ENCODE measurements at places on chromosomes 2 and 18. TPM values are rescaled to one million over a fixed set of nuclear protein-coding genes. Genes with fewer than 3 reads are reported as not detected.

- no peak overlapping the region for H3K27ac ChIP-seq
- H3K4me3 ChIP-seq, result no peak overlapping the region
- no peaks in the 10 kb centered on the region for H3K27me3 ChIP-seq
- no peak for DNase-seq
These were observed 140.9 kb downstream of the TCF4 start for GRCh38 chr18:55446996-55447671.

DNA sequence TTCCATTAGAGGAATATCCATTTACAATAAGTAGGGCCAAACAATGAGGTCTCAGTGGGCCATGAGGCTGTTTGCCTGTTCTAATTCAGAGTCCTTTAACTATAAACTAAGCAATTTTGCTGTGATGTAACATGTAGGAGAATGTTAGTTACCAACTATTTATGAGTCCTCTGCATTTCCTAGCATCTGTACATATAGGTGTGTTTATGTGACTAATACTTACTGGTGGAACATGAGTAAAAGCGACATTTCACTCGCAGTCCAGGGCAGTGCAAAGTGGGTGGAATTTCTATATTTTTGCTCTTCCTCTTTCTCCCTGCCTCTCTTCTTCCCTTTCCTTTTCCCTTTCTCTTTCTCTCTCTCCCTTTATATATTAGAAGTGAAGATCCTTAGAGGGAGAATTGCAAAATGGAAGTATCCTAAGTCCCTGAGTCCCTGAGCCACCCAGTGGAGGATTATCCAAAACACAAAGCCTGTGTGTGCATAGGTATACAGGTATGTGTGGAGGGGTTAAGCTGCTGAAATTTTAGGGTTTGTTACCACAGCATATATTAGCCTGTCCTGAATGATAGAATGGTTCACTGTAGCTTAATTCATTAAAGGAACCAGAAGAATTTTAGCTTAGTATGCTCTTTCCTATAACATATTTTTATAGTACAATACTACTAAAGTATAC lies 487.0 kb upstream of the FANCL start:
- H3K4me1 ChIP-seq, result no peaks in the 10 kb centered on the region
- H3K27ac ChIP-seq, result no peak overlapping the region
- no peaks in the 10 kb centered on the region for H3K36me3 ChIP-seq
- H3K27me3 ChIP-seq, result no peaks in the 10 kb centered on the region
- DNase-seq, result no peak

- no peak for DNase-seq
- H3K4me1 ChIP-seq, result peaks cover 6% of the 10 kb centered on the region
- peaks cover 16% of the 10 kb centered on the region for H3K27me3 ChIP-seq
- H3K4me3 ChIP-seq, result no peak overlapping the region
- H3K27ac ChIP-seq, result no peak overlapping the region
- H3K36me3 ChIP-seq, result no peaks in the 10 kb centered on the region
These were observed 18.3 kb upstream of the ANKRD53 start for GRCh38 chr2:70959851-70960832.

DNA sequence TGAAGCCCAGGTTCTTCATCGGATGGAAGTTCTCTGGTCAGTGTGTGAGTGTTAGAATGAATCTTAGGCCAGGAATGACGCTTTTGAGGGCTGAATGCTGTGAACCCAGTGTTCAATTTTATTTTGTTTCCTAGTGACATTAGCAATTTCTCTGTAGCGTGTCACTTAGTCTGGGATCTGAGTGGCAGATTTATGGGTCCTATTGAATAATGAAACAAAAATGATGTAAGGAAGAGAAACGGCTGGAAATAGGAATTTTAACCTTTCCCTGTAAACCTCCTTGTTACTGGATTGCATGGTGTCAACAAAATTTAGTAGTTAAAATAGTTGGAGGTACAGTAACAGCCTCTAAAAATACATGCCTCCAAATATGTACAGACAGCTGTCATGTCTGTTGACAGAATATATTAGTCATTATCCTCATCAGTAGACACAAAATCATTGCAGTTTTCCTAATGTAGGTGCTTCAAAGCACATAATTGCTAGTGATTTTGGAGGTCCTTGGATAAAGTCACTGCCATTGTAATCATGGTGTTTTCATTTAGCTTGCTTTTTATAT lies 223.8 kb upstream of the SPRED2 start:
- no peak for DNase-seq
- no peak overlapping the region for H3K4me3 ChIP-seq
- H3K27me3 ChIP-seq, result no peaks in the 10 kb centered on the region
- no peaks in the 10 kb centered on the region for H3K36me3 ChIP-seq
- no peaks in the 10 kb centered on the region for H3K4me1 ChIP-seq
- no peak overlapping the region for H3K27ac ChIP-seq

DNA sequence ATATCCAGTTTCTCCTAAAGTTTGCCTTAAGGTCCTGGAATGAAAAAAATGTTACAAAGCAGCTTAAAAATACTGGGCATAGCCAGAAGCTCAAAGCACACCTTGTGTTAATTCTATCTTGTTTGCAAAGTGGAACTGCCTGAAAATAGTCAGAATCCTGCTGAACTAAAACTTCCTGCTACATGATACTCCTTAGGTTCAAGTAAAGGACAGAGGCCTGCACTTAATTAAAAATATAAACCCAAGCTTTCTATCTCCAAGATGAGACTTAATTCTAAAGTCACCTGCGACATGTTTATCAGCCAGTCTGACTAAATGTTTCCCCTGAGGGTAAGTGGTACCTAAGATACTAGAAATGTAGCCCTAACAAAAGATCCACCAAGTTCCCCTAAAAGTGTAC lies 103.4 kb downstream of the CHST9 start:
- no peaks in the 10 kb centered on the region for H3K4me1 ChIP-seq
- H3K4me3 ChIP-seq, result no peak overlapping the region
- no peak overlapping the region for H3K27ac ChIP-seq
- H3K27me3 ChIP-seq, result no peaks in the 10 kb centered on the region
- DNase-seq, result no peak
- no peaks in the 10 kb centered on the region for H3K36me3 ChIP-seq

- H3K36me3 ChIP-seq, result no peaks in the 10 kb centered on the region
- DNase-seq, result no peak
- no peaks in the 10 kb centered on the region for H3K4me1 ChIP-seq
- H3K27ac ChIP-seq, result no peak overlapping the region
These were observed 13.3 kb upstream of the PPP4R1 start for GRCh38 chr18:9627642-9628041.

DNA sequence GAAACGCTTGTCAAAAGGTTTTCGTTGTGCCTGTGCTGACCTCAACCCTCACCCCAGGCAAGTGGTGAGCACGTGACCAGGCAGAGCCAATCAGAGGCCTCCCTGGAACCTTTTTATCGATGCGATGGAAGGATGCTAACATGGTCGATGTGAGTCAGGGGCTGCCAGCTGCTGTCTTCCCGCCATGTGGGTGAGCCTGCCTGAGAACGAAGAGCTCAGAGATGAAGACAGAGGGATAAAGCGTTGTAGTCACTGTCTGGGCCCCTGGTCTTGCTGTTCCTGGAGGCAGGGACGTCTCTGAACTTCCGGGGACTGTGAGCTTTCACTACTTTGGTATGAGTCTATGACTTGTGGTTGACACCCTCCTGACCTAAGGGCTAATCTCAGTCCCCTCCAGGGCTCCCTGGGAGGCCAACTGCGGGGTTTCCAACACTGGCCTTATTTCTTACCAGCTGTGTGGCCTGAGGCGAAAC lies 18.6 kb downstream of the DNMT3A start:
- H3K36me3 ChIP-seq, result no peaks in the 10 kb centered on the region
- H3K27me3 ChIP-seq, result no peaks in the 10 kb centered on the region

DNA sequence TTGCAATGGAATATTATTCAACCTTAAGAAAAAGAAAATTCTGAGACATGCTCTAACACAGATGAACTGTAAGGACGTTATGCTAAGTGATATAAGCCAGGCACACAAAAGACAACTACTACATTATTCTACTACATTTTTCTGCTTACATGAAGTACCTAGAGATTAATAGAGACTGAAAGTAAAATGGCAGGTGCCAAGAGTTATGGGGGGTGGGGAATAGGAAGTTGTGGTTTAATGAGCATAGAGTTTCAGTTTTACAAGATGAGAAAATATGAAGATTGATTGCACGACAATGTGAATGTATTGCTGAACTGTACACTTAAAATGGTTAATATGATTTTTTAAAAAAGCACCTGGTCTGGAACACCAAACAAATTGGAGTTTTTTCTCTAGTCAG lies 1231.6 kb upstream of the DDX18 start:
- H3K27ac ChIP-seq, result no peak overlapping the region
- H3K36me3 ChIP-seq, result no peaks in the 10 kb centered on the region
- H3K4me1 ChIP-seq, result no peaks in the 10 kb centered on the region

Gene ADAM23
- 0.98 TPM for total RNA-seq

- no peaks in the 10 kb centered on the region for H3K4me1 ChIP-seq
- H3K27ac ChIP-seq, result no peak overlapping the region
- DNase-seq, result no peak
- no peak overlapping the region for H3K4me3 ChIP-seq
- H3K36me3 ChIP-seq, result no peaks in the 10 kb centered on the region
- H3K27me3 ChIP-seq, result no peaks in the 10 kb centered on the region
These were observed 45.4 kb upstream of the PPP4R1 start for GRCh38 chr18:9659499-9660375.

GRCh38 chr2:22600156-22600555 lies 784.8 kb upstream of the KLHL29 start:
- H3K36me3 ChIP-seq, result no peaks in the 10 kb centered on the region
- H3K27ac ChIP-seq, result no peak overlapping the region
- H3K4me1 ChIP-seq, result no peaks in the 10 kb centered on the region
- H3K27me3 ChIP-seq, result no peaks in the 10 kb centered on the region
- no peak for DNase-seq

Gene PKDCC
- 0.28 TPM for total RNA-seq

Gene ATP6V1B1
- total RNA-seq, result not detected

- H3K27ac ChIP-seq, result no peak overlapping the region
- H3K36me3 ChIP-seq, result no peaks in the 10 kb centered on the region
- H3K27me3 ChIP-seq, result no peaks in the 10 kb centered on the region
- no peaks in the 10 kb centered on the region for H3K4me1 ChIP-seq
- DNase-seq, result no peak
These were observed 117.2 kb downstream of the CTNNA2 start for GRCh38 chr2:79630060-79630459.

GRCh38 chr2:127205218-127206125 lies 14.6 kb downstream of the CYP27C1 start:
- H3K4me1 ChIP-seq, result no peaks in the 10 kb centered on the region
- no peak overlapping the region for H3K27ac ChIP-seq
- no peaks in the 10 kb centered on the region for H3K36me3 ChIP-seq
- H3K4me3 ChIP-seq, result no peak overlapping the region
- no peaks in the 10 kb centered on the region for H3K27me3 ChIP-seq

- H3K27me3 ChIP-seq, result no peaks in the 10 kb centered on the region
- peaks cover 46% of the 10 kb centered on the region for H3K4me1 ChIP-seq
- DNase-seq, result no peak
These were observed 71.1 kb downstream of the DOCK10 start for GRCh38 chr2:224971214-224971613.

- no peaks in the 10 kb centered on the region for H3K4me1 ChIP-seq
- H3K27me3 ChIP-seq, result no peaks in the 10 kb centered on the region
- H3K4me3 ChIP-seq, result no peak overlapping the region
- H3K27ac ChIP-seq, result no peak overlapping the region
- no peak for DNase-seq
- H3K36me3 ChIP-seq, result no peaks in the 10 kb centered on the region
These were observed 164.1 kb upstream of the RASGRP3 start for GRCh38 chr2:33312355-33312754.

DNA sequence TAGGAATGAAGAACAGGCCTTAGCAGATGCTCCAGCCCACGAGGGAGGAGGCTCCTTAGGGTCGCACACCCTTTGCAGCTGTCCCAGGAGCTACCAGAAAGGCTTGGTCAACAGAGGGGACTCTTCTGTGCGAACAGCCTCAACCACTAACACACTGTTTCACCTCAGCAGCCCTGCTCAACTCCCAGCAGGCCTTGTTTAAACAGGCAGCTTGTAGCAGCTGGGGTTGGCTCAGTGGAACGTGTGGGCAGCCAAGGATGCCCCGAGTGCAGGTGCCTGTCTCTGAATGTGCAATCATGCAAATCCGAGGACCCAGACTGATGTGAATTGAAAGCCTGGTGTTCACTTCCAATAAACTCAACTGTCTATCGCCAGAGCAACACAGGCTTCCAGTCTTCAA lies 88.7 kb upstream of the CXCR4 start:
- no peak overlapping the region for H3K4me3 ChIP-seq
- no peak for DNase-seq
- no peak overlapping the region for H3K27ac ChIP-seq
- H3K4me1 ChIP-seq, result peaks cover 12% of the 10 kb centered on the region
- no peaks in the 10 kb centered on the region for H3K36me3 ChIP-seq
- no peaks in the 10 kb centered on the region for H3K27me3 ChIP-seq

DNA sequence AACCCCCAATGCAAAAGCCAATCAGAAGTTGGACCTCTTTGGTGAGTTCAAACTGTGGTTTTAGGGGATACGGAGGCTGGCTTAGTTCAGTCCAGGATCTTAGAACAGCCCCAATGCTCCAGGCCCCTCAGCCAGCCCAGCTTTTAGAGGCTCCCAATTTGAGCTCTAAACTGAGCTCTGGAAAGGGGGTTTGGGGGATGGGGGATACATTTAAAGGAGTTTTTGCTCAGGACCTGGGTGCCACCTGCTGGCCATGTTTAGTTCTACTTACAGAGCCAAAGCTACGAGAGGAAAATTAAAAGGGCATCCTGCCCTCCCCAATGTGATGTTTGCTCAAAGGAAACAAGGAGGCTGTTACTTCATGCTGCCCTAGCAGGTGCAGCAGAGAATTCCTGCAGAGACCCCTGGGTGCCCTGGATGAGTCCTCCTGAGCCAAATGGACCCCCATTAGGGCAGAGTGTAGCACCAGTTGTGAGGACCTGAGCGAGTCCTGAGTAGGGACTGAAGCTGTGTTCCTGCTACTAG lies 15.9 kb upstream of the TMEM214 start:
- no peak overlapping the region for H3K4me3 ChIP-seq
- no peak for DNase-seq
- no peak overlapping the region for H3K27ac ChIP-seq
- no peaks in the 10 kb centered on the region for H3K36me3 ChIP-seq
- no peaks in the 10 kb centered on the region for H3K4me1 ChIP-seq

Gene TTN
- 0.80 TPM for total RNA-seq

DNA sequence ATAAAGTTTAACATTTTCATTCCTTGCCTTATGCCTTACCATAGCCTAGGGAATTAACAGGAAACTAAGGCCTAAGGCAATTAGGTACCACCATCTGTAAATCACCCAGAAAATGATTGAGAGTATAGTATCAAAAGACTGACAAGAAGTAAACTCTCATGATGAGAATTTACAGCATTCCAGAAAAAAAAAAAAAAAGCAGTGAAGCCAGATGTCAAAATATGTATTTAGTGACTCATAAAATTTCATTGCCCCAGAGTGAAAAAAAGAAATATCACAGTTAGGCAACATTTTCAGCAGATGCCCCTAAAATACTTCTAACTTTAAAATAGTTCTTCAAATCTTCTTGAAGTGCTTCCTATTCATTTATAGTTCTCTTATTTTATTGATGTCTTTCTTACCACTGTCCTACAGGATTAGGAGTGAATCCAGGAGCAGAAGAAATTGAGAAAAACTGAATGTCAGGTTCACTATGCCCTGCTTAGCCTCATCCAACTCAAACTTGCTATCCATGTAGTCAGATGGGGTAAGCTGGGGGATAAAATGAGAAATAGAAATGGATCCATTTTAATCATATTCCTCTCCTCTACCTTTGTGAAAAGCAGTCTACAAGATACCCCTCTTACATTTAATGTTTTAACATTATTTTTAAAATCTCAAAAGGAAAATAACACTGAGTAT lies 57.3 kb upstream of the TANK start:
- H3K36me3 ChIP-seq, result no peaks in the 10 kb centered on the region
- H3K27ac ChIP-seq, result no peak overlapping the region
- no peaks in the 10 kb centered on the region for H3K27me3 ChIP-seq
- no peak overlapping the region for H3K4me3 ChIP-seq
- H3K4me1 ChIP-seq, result no peaks in the 10 kb centered on the region
